ENCODE measurements at places on chromosomes 6 and 20.

GRCh38 chr6:15974817-15975216 is 154.1 kb upstream of the MYLIP start:
- DNase-seq: no peak

DNA sequence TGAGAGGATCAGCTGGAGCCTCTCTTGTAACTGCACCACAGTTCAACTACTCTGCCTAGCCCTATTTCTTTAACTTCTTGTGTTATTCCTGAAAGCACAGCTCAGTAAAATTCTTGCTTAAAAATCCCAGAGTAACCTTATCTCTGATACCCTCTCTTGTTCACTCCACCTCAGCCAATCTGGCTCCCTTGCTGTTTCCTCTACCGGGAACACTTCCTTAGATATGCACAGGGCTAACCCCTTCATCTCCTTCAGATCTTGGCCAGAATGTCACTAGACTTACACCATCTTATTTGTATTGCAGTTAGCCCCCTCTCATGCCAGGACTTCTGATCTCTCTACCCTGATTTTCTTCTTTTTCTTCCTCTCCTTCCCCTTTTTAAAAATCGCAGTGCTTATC is 2.6 kb upstream of the ZKSCAN3 start:
- no peak for DNase-seq

- no peak for DNase-seq
Measured at GRCh38 chr20:2179233-2179580, 77.6 kb downstream of the STK35 start.

DNA sequence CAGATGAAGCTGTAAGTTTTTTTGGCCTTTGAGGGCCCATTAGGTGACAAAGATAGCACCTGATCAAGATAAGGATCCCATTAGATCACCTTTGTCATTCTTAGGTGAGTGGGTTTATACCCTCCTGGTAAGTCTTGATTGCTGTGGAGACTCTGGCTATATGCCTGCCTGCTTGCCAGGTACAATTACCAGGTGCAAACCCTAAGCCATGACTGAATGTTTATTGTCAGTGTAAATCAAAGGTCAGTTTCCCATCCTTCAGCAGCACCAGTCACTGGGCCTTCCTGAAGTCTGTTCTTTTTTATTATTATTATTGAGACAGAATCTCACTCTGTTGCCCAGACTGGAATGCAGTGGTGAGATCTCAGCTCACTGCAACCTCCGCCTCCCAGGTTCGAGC is 106.4 kb upstream of the FOXO3 start:
- DNase-seq: no peak

DNA sequence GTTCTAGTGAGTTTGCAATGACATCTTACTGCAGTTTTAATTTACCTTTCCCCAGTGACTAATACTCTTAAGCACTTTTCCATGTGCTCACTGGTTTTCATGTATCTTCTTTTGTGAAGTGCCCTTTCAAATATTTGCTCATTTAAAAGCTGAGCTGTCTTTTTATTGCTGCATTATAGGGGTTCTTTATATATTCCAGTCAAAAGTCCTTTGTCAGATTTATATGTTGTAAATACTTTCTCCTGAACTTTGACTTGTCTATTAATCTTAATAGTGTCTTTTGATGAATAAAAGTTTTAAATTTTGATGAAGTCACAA is 50.2 kb upstream of the ELOVL5 start:
- no peak for DNase-seq

- no peak for DNase-seq
Measured at GRCh38 chr6:13026557-13026956, 301.8 kb downstream of the TBC1D7 start.

DNA sequence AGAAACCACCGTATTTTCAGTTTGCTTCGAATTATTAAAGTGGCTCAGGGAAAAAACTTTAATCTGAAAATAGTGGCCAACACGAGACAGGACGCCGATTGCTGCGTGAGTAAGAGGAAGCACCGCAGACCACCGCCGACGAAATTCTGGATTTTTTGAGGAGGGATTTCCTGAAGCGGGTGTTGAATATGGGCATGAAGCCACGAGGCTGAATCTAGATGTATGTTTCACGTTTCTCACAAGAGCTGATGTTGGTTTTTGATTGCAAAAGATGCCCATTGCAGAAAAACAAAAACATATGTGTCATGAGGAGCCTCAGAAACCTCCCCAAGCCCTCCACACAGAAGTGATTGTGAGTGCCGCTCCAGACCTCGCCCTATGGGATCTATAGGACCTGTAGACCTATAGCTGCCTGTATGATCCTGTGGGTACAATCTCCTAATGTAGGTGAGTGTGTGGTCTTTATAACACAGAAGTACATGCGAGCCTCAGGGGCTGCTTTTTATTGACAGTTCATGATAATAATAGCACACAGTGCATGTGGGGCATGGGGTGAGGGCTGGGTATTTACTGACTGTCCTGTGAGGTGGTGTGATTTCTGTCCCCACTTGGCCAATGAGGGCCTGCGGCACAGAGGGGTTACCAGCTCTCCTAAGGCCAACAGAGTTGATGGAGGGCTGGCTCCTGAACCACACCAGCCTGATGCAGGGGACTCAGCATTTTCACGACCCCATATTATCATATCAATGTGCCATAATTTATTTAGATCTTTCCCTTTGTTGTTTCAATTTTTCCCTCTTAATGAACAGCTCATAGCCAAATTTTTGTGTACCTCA is 243.9 kb downstream of the DLL1 start:
- DNase-seq: no peak

DNA sequence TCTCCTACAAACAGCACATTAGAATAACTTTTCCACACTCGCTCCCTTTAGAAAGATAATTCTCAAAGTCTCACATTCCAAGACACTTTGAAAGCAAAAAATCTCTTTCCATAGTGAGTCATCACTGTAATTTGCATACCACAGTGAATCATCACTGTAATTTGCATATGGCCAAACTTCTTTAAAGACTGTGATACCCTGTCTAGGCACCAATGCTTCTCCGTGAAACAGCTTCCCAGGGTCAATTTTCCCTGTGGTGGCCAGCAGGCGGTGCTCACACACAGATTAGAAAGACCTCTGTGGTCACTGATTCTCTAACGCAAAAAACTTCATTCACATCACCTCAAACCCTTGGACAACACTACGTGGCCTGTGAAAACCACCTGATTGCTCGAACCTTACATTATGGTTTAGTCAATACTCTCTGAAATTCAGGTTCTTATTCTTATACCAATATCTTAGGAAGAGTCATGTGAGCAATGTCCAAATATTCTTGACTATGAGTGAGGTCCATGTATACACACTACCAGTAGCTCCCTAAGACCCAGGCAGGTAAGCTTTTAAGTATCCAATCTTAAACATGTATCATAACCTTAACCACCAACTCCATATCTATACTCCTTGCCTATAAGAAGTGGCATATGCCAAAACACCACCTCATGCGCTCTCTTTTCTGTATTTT is 78.5 kb upstream of the PHACTR1 start:
- peak; percentile 76 for DNase-seq

DNA sequence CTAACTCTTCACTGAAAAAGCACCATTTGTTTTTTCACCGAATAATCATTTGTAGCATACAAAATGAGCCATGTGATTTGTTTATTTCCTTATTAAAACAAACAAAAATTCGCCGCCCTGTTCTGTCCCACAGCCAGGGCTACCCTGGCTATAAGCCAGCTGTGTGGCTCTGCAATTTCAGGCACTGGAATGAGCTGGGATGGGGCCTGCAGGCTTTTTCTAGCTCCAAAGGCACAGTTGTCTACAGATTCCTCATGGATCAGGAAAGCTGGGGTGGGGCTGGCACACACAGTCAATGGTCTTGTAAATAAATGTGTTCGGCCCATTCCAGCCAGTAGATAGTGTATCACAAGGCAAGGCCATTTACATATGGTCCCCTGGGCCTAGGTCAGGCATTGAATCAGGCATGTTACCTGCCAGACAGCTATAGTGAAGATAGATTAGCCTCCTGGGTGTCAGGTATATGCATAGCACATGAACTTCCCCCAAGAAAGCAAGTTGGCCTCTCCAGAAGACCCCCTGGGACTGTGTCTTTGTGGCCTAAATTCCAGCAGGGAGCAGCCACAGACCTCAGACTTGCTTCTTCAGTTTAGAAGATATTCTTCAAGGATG is 608.9 kb downstream of the MAFB start:
- no peak for DNase-seq

- DNase-seq: no peak
Measured at GRCh38 chr20:8267009-8267408, 134.9 kb downstream of the PLCB1 start.

- peak; percentile 87 for DNase-seq
Measured at GRCh38 chr6:36724514-36725390, 27.1 kb downstream of the RAB44 start.

- no peak for DNase-seq
Measured at GRCh38 chr20:11214256-11214840, 540.5 kb upstream of the JAG1 start.

DNA sequence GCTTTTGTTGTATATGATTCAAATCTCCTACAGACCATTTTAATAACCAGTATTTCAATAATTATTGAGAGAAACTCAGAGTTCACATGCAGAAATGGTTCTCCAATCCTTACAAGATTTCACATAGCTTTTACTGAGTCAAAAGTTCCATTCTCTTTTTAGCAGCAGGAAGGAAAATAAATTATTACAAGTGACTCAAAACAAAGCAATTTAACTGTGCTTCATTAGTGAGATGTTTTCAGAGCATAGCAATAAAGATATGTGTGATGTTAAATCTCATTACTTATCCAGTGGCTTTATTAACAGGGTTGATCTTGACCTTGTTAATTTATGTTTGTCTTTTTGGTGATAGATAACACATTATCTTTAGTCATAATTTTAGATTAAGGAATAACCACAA is 22.0 kb downstream of the KIF13A start:
- DNase-seq: no peak

DNA sequence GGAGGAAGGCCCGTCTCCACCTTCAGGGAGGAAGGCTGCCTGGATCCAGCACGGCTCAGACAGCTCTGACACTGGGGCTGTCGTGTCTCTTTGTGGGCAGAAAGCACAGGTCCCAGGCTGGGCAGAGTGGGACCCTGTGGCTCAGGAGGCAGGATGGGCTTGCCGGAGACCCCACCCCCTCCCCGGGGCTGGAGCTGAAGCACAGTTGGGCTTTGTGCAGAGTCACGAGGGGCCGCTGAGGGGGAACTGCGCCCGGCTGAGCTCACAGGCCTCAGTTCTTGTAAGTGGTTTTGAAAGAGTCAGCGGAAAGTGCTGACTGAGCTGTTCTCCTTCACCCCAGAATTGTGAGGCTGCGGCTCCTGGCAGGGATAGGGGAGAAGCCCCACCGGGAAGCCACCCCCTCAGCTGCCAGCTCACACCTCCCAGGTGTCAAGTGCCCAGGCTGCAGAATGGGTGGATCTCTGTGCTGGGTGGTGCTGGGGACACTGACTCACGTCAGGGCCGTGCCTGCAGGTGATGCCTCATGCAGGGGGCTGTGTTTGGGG is 145.5 kb upstream of the RNF24 start:
- peak; percentile 35 for DNase-seq

- no peak for DNase-seq
Measured at GRCh38 chr6:71512256-71512655, 223.6 kb downstream of the OGFRL1 start.

GRCh38 chr6:128412680-128413079 is 107.7 kb downstream of the PTPRK start:
- DNase-seq: no peak

- DNase-seq: peak; percentile 19
Measured at GRCh38 chr6:147468634-147469033, 39.9 kb upstream of the SAMD5 start.

DNA sequence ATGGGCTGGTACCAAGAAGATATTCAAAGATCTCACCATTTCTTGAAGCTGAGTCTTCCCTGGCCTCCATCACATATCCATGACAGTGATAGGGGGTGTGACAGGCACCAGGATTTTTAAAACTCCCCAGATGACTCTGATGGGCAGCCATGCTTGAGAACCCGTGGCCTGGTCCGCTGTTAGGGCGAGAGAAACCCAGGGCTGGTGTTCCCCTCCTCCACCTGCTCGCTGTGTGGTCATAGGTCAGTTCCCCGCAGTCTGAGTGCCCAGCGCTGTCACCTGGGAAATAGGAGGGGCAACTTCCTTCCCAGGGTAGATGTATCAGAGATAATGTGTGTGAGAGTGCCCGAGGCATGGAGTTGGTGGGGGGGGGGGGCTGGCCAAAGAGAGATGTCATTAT is 50.9 kb downstream of the TMEM242 start:
- no peak for DNase-seq

GRCh38 chr20:38732981-38733380 is 8.7 kb downstream of the SLC32A1 start:
- DNase-seq: no peak

- no peak for DNase-seq
Measured at GRCh38 chr6:43037197-43037596, 15.8 kb downstream of the RRP36 start.

DNA sequence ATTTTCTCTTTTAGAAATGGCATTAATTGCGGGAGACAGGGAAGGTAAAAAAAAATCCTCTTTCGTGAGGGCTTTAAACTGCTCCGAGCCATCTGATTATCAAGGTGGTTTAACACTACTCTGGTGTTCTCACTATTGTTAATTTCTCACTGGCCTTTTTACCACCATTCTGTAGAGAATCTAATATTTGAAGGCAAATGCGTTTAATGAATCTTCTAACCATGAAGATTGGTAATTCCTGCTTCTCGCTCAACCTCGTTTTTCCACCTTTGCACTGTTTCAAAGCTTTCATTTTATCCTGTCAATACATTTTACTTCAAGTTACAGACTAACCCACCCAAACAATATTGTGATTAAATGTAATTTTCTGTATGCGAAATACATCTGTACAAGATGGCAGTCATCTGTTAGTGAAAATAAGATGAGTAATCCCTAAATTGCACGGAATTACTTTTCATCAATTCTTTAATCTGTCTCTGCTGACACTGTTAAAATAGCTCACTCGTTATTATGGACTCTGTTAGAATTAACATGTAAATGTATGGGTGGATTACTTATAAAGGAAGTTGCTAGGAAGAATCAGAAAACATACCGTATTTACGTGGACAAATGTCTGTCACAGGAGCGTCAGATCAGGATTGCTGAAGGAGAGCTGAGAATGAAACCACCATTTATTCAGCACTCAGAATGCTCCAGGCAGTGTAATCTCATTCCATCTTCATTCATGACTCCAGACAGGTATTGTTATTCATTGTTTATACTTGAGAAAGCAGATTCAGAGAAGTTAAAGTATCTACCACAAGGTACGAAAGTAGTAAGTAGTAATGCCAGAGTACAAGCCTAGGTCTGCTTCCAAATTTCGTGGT is 1.1 kb upstream of the LCA5 start:
- peak; percentile 41 for DNase-seq
